ENCODE measurements at places on chromosomes 3 and 15.

DNA sequence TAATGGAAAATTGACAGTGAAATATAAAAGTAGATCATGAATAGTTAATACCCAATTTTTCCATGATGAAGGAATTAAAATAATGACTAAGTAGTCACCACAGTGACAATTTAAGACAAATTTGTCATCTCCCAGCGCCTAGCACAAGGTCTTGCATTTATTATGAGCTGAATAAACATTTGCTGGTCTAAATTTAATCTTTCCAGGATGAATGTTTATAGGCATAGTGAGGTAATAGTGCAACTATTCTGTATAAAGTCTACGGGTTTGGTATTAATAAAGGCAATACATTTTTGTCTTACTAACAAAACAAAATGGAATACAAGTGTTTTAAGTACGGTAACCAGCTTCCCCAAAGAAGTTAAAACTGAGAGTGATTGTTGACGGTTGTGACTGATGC, 209.3 kb downstream of the CD47 start:
- no peaks in the 10 kb centered on the region for H3K4me1 ChIP-seq
- no peak overlapping the region for H3K4me3 ChIP-seq
- no peak overlapping the region for H3K27ac ChIP-seq
- H3K36me3 ChIP-seq, result no peaks in the 10 kb centered on the region
- H3K27me3 ChIP-seq, result no peaks in the 10 kb centered on the region
- no peak for DNase-seq

- no peak overlapping the region for H3K4me3 ChIP-seq
- no peaks in the 10 kb centered on the region for H3K27me3 ChIP-seq
- no peak overlapping the region for H3K27ac ChIP-seq
- no peak for DNase-seq
Measured at GRCh38 chr3:82587174-82587573, 825.7 kb upstream of the GBE1 start.

- peaks cover 39% of the 10 kb centered on the region for H3K4me1 ChIP-seq
- peaks cover 17% of the 10 kb centered on the region for H3K36me3 ChIP-seq
- peak overlapping the region; percentile 66 for H3K4me3 ChIP-seq
- peak; percentile 86 for DNase-seq
- peaks cover 7% of the 10 kb centered on the region for H3K27me3 ChIP-seq
- H3K27ac ChIP-seq, result peak overlapping the region; percentile 56
Measured at GRCh38 chr15:64905119-64905831, 6.4 kb upstream of the ANKDD1A start.

DNA sequence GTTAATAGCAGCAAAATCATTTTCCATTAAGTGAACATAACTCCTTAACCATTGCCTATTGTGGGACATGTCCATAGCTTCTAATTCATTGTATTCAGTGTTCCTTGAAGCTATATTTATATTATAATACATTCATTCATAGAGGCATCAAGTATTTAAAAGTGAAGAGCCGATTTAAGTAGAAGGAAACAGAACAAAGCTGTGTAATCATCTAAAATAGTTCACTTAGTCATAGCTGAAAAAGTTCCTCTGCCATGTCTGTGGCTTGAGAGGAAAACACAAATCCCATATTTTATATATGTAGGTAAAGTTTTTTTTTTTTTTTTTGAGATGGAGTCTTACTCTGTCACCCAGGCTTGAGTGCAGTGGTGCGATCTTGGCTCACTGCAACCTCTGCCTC, 54.5 kb downstream of the TMEM108 start:
- no peaks in the 10 kb centered on the region for H3K27me3 ChIP-seq
- no peaks in the 10 kb centered on the region for H3K36me3 ChIP-seq
- no peaks in the 10 kb centered on the region for H3K4me1 ChIP-seq

DNA sequence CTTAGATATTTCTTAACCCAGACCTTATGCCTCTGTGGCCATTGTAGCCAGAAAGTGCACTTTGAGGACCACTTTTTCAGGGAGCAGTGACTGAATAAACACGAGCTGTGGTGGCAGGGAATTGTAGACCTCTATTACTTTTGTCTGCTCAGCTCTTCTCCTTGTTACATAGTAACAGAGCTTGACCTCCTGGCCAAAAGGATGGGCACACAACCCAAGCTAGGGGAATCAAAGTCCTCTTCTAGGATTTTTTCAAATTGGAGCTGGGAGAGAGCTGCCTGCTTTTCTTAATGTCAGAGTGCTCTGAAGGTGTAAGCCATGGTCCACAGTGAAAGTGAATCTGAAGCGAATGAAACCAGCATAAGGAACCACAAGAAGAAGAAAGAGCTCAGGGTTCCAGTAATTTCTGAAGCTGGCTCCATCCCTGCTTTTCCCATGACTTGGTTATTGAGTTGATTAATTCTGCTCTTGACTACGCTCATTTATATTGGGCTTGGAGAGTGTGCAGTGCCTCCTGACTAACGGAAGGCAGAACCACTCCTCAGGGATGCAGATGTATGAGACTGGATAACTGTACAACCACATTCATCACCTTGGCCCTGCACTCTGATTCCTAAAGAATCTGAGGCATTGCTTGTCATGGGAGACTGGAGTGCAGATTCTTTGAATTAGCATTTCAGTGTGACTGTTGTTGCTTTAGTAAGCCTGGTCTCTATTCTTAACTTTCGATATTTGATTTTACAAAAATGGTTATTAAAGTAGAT, 60.9 kb downstream of the TLNRD1 start:
- DNase-seq, result no peak
- no peaks in the 10 kb centered on the region for H3K36me3 ChIP-seq
- peaks cover 5% of the 10 kb centered on the region for H3K4me1 ChIP-seq
- no peak overlapping the region for H3K27ac ChIP-seq
- H3K4me3 ChIP-seq, result no peak overlapping the region
- H3K27me3 ChIP-seq, result peaks cover 7% of the 10 kb centered on the region

DNA sequence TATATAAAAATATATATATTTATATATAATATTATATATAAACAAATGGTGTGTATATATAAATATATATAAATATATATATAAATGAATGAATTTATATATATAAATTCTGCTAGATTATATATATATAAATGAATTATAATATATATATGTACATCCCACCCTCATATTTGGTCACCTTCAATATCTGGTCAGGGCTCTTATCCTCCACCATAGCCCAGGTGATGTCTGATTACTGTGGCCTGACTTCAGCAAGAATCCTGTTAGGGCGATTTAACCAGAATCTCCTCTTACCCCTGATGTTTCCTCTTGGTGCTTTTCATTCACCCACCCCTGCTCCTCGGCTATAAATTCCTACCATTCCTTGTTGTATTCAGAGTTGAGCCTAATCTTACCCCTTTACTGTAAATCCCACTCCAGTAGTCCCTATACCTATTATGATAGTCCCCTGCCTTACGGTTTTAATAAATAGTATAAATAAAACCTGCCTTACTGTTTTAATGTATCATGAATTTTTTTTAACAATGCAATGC, 439.6 kb downstream of the PLOD2 start:
- no peaks in the 10 kb centered on the region for H3K27me3 ChIP-seq
- DNase-seq, result no peak
- H3K4me3 ChIP-seq, result no peak overlapping the region
- no peak overlapping the region for H3K27ac ChIP-seq

GRCh38 chr3:189805375-189806067, 174.3 kb downstream of the TP63 start:
- no peak overlapping the region for H3K27ac ChIP-seq
- DNase-seq, result no peak
- no peaks in the 10 kb centered on the region for H3K36me3 ChIP-seq

DNA sequence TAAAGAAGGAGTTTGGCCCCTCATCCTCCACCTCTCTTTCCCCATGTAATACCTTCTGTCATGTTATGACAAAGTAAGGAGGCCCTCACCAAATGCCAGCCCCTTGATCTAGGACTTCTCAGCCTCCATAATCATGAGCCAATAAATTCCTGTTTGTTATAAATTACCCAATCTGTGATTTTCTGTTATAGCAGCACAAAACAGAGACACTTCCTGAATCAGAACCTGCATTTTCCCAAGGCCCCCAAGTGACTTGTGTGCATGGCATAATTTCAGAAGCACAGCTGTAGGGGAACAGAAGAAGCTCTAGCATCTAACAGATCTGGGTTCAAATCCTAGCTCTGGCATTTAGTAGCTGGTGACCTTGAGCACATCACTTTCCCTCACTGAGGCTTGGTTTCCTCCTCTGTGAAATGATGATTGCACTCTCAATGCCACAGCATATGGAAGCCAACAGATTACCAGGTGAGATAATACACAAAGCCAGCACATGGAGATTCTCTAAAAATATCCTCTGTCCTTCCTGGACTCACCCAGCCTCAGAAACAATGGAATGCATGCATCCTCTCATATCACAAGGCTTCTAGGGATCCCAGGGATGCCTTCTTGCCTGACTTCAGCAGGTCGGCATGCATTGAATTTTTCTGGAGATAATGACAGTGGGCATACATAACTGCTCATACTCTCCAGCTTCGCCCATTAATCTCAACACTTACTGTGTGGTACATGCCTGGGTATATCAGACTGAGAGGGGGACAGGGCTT, 26.3 kb downstream of the TLNRD1 start:
- no peak overlapping the region for H3K27ac ChIP-seq
- DNase-seq, result no peak
- H3K4me1 ChIP-seq, result peaks cover 46% of the 10 kb centered on the region
- H3K36me3 ChIP-seq, result peaks cover 16% of the 10 kb centered on the region

- no peak overlapping the region for H3K27ac ChIP-seq
- H3K36me3 ChIP-seq, result no peaks in the 10 kb centered on the region
- no peak for DNase-seq
- H3K4me1 ChIP-seq, result no peaks in the 10 kb centered on the region
Measured at GRCh38 chr3:7682822-7683229, 818.8 kb upstream of the LMCD1 start.

GRCh38 chr3:143506190-143506589, 342.1 kb downstream of the SLC9A9 start:
- no peaks in the 10 kb centered on the region for H3K36me3 ChIP-seq
- no peak overlapping the region for H3K27ac ChIP-seq
- no peak overlapping the region for H3K4me3 ChIP-seq
- H3K27me3 ChIP-seq, result no peaks in the 10 kb centered on the region
- H3K4me1 ChIP-seq, result no peaks in the 10 kb centered on the region
